ENCODE measurements at places on chromosomes 5 and 9.

DNA sequence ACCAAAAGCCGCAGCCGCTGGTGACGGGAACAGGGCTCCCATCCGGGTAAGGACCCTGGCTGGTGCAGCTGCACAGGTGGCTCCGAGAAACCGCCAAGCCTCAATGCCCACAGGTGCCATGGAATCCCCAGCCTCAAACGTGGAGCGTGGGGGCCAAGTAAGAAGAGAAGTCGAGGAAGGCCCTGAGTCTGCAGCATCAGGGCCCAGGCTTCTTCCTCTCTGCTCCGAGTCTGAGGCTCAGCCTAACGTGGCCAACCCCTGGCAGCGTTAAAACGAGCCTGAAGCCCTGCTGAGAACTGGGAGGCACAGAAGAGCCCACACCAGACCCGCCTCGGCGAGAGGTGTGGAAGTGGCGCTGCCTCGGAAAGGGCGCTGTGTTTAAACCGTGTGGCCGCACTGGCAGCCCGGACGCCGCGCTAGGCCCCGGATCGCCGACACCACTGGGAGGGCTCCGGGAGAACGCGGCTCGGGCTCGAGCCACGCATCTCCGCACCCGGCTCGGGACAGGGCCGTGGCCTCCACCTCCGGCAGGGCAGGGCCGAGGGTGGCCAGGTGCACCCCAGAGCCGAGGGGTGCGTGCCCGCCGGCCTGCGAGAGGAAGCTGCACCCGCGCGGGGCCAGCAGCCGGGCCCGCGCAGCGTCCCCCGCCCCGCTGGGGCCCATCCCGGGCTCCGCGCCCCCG lies 730 bp downstream of the ZMYND19 start:
- peaks cover 14% of the 10 kb centered on the region for H3K36me3 ChIP-seq
- H3K27me3 ChIP-seq: no peaks in the 10 kb centered on the region
- H3K4me3 ChIP-seq: peak overlapping the region; percentile 79
- H3K4me1 ChIP-seq: peaks cover 9% of the 10 kb centered on the region
- no peak for DNase-seq
- H3K27ac ChIP-seq: peak overlapping the region; percentile 79

GRCh38 chr5:130514984-130515690 lies 610.9 kb downstream of the CHSY3 start:
- no peak overlapping the region for H3K4me3 ChIP-seq
- no peaks in the 10 kb centered on the region for H3K27me3 ChIP-seq
- H3K27ac ChIP-seq: no peak overlapping the region
- no peaks in the 10 kb centered on the region for H3K36me3 ChIP-seq
- no peak for DNase-seq

GRCh38 chr5:157026789-157027424 lies 32.0 kb downstream of the HAVCR1 start:
- no peak overlapping the region for H3K27ac ChIP-seq
- no peaks in the 10 kb centered on the region for H3K27me3 ChIP-seq
- no peaks in the 10 kb centered on the region for H3K4me1 ChIP-seq
- no peaks in the 10 kb centered on the region for H3K36me3 ChIP-seq

- H3K4me3 ChIP-seq: no peak overlapping the region
- H3K4me1 ChIP-seq: peaks cover 20% of the 10 kb centered on the region
- H3K36me3 ChIP-seq: no peaks in the 10 kb centered on the region
- H3K27me3 ChIP-seq: peaks cover 92% of the 10 kb centered on the region
Measured at GRCh38 chr9:124001866-124002525, 9.6 kb upstream of the LHX2 start.

DNA sequence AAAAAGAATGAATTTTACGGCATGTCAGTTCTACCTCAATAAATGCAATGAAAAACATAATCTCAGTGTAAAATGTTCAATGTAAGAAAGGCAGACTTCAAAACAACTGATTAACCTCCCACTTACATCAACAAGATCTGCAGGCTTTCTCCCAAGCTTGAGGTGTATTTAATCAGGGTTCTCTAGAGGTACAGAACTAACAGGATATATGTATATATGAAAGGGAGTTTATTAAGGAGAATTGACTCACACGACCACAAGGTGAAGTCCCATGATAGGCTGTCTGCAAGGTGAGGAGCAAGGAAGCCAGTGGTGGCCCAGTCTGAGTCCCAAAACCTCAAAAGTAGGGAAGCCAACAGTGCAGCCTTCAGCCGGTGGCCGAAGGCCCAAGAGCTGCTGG lies 35.9 kb downstream of the MARCHF3 start:
- peaks cover 2% of the 10 kb centered on the region for H3K27me3 ChIP-seq
- H3K4me3 ChIP-seq: no peak overlapping the region
- no peak for DNase-seq
- H3K4me1 ChIP-seq: peaks cover 1% of the 10 kb centered on the region
- no peak overlapping the region for H3K27ac ChIP-seq

DNA sequence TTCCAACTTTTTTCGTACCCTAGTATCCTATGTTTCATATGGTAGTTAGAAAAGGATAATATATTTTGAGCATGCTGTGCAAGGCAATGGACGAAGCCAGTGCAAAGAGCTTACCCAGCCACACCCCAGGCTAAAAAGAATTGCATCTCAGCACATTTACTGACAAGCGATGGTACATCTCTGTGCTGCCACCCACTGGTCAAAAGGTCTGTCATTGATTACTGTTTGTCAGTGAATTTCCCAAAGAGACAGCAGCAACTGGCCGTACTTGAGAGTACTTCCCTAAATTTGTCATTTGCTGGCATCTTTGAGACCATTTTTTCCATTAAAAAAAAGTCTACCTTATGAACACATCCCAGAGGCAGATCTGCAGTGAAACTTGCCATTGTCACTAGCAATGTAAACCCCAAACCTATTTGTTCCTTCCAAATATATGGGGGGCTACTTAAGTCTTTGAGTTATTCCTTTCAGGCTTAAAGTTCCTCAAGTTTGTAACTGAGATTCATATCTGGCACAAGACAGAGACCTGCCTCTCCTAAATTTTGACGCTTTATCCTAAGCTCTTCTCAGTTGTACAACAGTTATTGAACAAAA lies 184.3 kb downstream of the CTNND2 start:
- H3K36me3 ChIP-seq: no peaks in the 10 kb centered on the region
- no peaks in the 10 kb centered on the region for H3K27me3 ChIP-seq
- no peak overlapping the region for H3K4me3 ChIP-seq

- H3K36me3 ChIP-seq: no peaks in the 10 kb centered on the region
- no peaks in the 10 kb centered on the region for H3K27me3 ChIP-seq
- DNase-seq: no peak
- no peaks in the 10 kb centered on the region for H3K4me1 ChIP-seq
Measured at GRCh38 chr9:104417296-104417695, 86.8 kb upstream of the OR13F1 start.

- peaks cover 3% of the 10 kb centered on the region for H3K36me3 ChIP-seq
- H3K4me3 ChIP-seq: no peak overlapping the region
- H3K4me1 ChIP-seq: peaks cover 39% of the 10 kb centered on the region
- H3K27me3 ChIP-seq: peaks cover 42% of the 10 kb centered on the region
- H3K27ac ChIP-seq: no peak overlapping the region
Measured at GRCh38 chr5:168798065-168799023, 219.2 kb upstream of the PANK3 start.

GRCh38 chr9:86020731-86021130 lies 78.6 kb downstream of the GOLM1 start:
- H3K4me3 ChIP-seq: no peak overlapping the region
- H3K27me3 ChIP-seq: no peaks in the 10 kb centered on the region
- peaks cover 52% of the 10 kb centered on the region for H3K36me3 ChIP-seq
- H3K27ac ChIP-seq: peak overlapping the region; percentile 48
- no peak for DNase-seq

- no peak overlapping the region for H3K27ac ChIP-seq
- H3K4me1 ChIP-seq: peaks cover 19% of the 10 kb centered on the region
- H3K27me3 ChIP-seq: no peaks in the 10 kb centered on the region
- no peaks in the 10 kb centered on the region for H3K36me3 ChIP-seq
- H3K4me3 ChIP-seq: no peak overlapping the region
Measured at GRCh38 chr9:82036086-82036485, 47.5 kb downstream of the SPATA31D1 start.

GRCh38 chr5:118146824-118147223 lies 841.5 kb downstream of the DTWD2 start:
- no peaks in the 10 kb centered on the region for H3K4me1 ChIP-seq
- DNase-seq: no peak
- H3K36me3 ChIP-seq: no peaks in the 10 kb centered on the region
- no peaks in the 10 kb centered on the region for H3K27me3 ChIP-seq
- no peak overlapping the region for H3K27ac ChIP-seq

DNA sequence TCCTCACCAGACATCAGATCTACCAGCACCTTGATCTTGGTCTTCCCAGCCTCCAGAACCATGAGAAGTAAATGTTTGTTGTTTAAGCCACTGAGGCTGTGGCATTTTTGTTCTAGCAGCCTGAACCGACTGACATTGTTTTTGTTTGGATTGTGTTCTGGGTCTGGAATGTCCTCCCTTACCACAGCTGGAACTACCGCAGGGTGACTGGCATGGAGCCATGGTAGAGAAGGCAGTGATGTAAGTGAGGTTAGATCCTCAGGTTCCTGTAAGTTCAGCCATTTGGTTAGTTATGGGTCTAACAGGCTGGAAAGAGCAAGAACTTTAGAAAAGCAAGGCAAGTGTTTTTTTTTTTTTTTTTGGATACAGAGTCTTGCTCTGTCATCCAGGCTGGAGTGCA lies 209.3 kb downstream of the DAB2IP start:
- no peak overlapping the region for H3K4me3 ChIP-seq
- no peak for DNase-seq
- H3K27me3 ChIP-seq: peaks cover 10% of the 10 kb centered on the region
- H3K27ac ChIP-seq: no peak overlapping the region
- H3K36me3 ChIP-seq: no peaks in the 10 kb centered on the region

- no peaks in the 10 kb centered on the region for H3K36me3 ChIP-seq
- H3K27ac ChIP-seq: no peak overlapping the region
- peaks cover 27% of the 10 kb centered on the region for H3K4me1 ChIP-seq
- DNase-seq: no peak
- no peaks in the 10 kb centered on the region for H3K27me3 ChIP-seq
- no peak overlapping the region for H3K4me3 ChIP-seq
Measured at GRCh38 chr9:120350596-120350995, 229.4 kb downstream of the CDK5RAP2 start.

DNA sequence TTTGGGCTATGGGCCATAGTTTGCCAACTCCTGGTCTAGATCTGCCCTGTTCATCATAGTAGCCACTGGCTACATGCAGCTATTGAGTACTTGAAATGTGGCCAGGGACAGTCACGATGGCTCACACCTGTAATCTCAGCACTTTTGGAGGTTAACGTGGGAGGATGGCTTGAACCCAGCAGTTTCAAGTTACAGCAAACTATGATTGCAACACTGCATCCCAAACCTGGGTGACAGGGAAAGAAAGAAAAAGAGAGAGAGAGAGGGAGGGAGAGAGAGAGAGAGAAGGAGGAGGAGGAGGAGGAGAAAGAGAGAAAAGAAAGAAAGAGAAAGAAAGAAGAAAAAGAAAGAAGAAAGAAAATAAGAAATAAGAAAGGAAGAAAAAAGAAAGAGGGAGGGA lies 5.1 kb upstream of the GMCL2 start:
- no peaks in the 10 kb centered on the region for H3K4me1 ChIP-seq
- H3K4me3 ChIP-seq: no peak overlapping the region
- peaks cover 14% of the 10 kb centered on the region for H3K27me3 ChIP-seq
- no peak overlapping the region for H3K27ac ChIP-seq

- no peak for DNase-seq
- peaks cover 2% of the 10 kb centered on the region for H3K4me1 ChIP-seq
- no peak overlapping the region for H3K4me3 ChIP-seq
- no peak overlapping the region for H3K27ac ChIP-seq
- no peaks in the 10 kb centered on the region for H3K27me3 ChIP-seq
- H3K36me3 ChIP-seq: no peaks in the 10 kb centered on the region
Measured at GRCh38 chr5:120254385-120254784, 209.7 kb upstream of the PRR16 start.

- no peaks in the 10 kb centered on the region for H3K27me3 ChIP-seq
- H3K27ac ChIP-seq: no peak overlapping the region
- peaks cover 41% of the 10 kb centered on the region for H3K4me1 ChIP-seq
- DNase-seq: no peak
- no peak overlapping the region for H3K4me3 ChIP-seq
Measured at GRCh38 chr5:81783401-81783800, 32.5 kb upstream of the SSBP2 start.

DNA sequence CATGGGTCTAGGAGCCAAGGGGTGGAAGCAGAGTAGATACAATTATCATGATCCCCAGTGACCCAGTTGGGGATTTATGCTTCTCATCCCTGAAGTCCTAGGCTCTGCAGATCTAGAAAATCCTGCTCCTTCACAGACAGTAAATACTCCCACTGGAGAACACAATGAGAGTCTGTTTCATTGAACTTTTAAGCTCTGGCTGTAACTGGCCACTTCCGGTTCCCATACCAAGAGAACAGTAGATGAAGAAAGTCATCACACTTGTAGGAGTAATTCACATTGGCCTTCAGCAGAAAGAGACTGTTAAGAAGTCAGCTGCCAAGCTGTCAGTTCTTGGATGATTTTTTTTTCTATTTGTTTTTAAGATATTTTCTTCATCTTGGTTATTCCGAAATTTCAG lies 597.1 kb downstream of the ACTL7B start:
- DNase-seq: no peak
- no peak overlapping the region for H3K4me3 ChIP-seq
- no peaks in the 10 kb centered on the region for H3K36me3 ChIP-seq
- no peaks in the 10 kb centered on the region for H3K27me3 ChIP-seq
- peaks cover 6% of the 10 kb centered on the region for H3K4me1 ChIP-seq

DNA sequence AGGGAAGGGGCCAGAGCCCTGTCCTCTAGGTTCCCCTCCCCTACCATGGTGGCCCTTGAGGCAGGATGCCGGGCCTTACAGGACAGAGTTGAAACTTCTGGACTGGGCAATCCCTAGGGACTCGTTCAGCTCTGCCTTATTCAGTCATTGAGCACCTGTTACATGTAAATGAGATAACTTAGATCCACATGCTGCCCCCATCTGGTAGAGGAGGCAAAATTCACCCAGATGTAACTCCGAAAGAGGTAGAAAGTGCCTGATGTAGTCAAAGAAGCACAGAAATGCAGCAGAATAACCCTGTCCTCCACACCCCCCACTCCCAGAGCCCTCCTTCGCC lies 1.5 kb downstream of the GGTA1 start:
- peaks cover 71% of the 10 kb centered on the region for H3K27me3 ChIP-seq
- no peaks in the 10 kb centered on the region for H3K36me3 ChIP-seq
- DNase-seq: no peak

- H3K27ac ChIP-seq: no peak overlapping the region
- no peak for DNase-seq
- no peaks in the 10 kb centered on the region for H3K36me3 ChIP-seq
- peaks cover 3% of the 10 kb centered on the region for H3K27me3 ChIP-seq
Measured at GRCh38 chr9:136968333-136969127, 8.8 kb upstream of the PTGDS start.

GRCh38 chr5:16411741-16412455 lies 53.7 kb downstream of the ZNF622 start:
- H3K4me3 ChIP-seq: no peak overlapping the region
- H3K4me1 ChIP-seq: no peaks in the 10 kb centered on the region
- H3K27me3 ChIP-seq: peaks cover 3% of the 10 kb centered on the region
- H3K27ac ChIP-seq: no peak overlapping the region
- no peaks in the 10 kb centered on the region for H3K36me3 ChIP-seq
